RCC 7860 (cell line): ENCODE measurements at places on chromosomes 7 and 10.

- peak; percentile 65 for DNase-seq
Measured at GRCh38 chr10:104104926-104105325, 17.0 kb upstream of the SFR1 start.

DNA sequence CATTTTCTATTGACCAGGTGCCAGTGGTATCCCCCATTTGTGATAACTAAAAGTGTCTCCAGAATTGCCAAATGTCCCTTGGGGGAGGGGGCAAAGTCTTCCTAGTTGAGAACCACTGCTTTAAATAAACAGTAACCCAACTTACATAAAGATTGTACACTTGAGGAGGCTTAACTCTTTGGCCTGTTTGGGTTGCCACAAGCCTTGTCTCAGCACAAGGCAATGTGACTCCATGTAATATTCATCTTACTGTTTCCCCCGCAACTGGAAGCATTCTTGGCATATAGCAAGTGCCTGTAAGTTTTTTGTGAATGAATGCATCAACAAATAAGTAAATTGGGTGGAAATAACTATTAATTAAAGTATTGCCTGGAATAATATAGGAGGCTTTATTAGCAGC lies 108.3 kb downstream of the ANK3 start:
- DNase-seq, result no peak

GRCh38 chr10:110852255-110852896 lies 19.4 kb upstream of the PDCD4 start:
- no peak for DNase-seq

DNA sequence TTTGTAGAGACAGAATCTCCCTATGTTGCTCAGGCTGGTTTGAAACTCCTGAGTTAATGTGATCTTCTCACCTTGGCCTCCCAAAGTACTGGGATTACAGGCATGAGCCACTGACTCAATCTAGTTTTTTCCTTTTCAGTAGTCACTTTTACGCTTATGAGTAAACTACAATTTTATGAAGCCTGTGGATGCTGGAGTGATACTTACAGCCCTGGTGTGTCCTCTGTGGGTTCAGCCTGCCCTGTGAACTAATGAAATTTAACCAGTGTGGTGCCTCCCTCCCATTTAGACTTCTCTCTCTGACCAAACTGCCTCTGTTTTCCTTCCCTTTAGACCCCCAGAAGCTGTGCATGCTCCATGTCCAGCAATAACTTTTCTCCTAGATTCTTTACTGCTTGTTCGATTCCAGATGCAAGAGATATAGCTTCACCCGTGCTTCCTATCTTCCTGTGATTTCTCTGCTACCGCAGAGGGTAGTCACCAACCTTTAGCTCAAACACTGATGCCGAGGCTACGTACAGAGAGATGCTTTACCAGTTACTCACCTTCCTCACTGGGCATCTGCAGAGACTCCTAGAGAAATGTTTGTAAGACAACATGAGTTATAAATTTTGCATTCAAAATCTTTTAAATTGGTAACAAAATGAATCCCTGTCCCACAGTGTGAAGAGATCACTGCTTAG lies 90.8 kb downstream of the KIAA1217 start:
- DNase-seq, result peak; percentile 21

- DNase-seq, result no peak
Measured at GRCh38 chr7:12564996-12565764, 5.3 kb upstream of the SCIN start.

DNA sequence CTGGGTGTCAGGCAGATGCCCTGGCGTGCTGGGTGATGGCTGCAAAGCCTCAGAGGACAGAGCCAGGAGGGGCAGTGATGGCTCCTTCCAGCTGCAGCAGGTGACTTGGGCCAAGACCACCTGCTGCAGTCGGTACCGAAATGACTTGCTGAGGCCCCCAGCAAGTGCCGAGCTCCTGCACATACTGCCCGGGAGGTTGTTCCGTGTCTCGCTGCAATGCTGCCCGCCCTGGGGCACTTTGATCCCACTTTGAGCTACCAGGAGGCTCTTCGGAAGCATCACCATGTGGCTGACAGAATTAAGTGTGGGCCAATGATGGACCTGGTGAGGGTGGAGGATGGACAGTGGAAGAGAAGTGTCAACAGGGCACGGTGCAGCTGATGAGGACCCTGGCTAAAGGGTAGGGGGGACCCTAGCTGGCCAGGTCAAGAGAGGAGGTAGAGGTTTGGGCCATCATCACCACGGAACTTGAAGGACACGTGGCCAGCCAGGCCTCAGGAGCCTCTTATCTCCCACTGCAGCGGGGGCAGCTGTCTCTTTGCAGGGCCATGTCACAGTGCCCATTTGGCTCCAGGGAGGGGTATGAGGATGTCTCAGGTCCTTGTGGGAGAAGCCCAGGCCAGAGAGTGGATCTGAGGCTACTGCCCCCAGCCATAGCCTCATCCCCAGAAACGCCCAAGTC lies 51.1 kb upstream of the NANOS1 start:
- no peak for DNase-seq

- DNase-seq, result peak; percentile 52
Measured at GRCh38 chr10:33290321-33291052, 44.0 kb downstream of the NRP1 start.

GRCh38 chr10:71547876-71548846 lies 151.4 kb downstream of the CDH23 start:
- no peak for DNase-seq

GRCh38 chr10:34016576-34016975 lies 682.1 kb upstream of the NRP1 start:
- DNase-seq, result no peak

GRCh38 chr7:69787736-69788431 lies 189.6 kb downstream of the AUTS2 start:
- no peak for DNase-seq

GRCh38 chr10:70274643-70275042 lies 9.2 kb downstream of the NPFFR1 start:
- no peak for DNase-seq

- DNase-seq, result no peak
Measured at GRCh38 chr7:46191296-46191695, 270.2 kb upstream of the IGFBP3 start.

- DNase-seq, result no peak
Measured at GRCh38 chr10:76405922-76406321, 974.5 kb downstream of the LRMDA start.

DNA sequence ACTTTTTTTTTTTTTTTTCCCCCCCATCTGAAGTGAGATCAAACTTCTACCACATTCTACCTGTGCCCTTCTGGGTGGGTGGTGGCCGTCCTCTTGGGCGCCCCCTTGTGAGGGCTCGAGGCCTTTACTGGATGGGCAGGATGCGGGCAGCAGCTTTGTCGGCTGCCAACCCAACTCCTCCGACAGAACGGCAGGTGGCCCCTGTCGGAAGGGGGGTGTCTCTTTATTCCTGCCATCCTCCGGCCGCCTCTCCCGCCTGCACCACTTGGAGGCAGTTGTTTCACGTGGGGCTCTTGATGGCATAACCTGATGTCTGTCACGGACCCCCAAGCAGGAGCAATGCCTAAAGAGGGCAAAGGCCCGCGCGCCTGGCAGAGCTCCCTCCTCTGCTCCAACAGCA lies 31.0 kb downstream of the AMZ1 start:
- no peak for DNase-seq

GRCh38 chr10:119378737-119379067 lies 163.8 kb downstream of the RGS10 start:
- no peak for DNase-seq

DNA sequence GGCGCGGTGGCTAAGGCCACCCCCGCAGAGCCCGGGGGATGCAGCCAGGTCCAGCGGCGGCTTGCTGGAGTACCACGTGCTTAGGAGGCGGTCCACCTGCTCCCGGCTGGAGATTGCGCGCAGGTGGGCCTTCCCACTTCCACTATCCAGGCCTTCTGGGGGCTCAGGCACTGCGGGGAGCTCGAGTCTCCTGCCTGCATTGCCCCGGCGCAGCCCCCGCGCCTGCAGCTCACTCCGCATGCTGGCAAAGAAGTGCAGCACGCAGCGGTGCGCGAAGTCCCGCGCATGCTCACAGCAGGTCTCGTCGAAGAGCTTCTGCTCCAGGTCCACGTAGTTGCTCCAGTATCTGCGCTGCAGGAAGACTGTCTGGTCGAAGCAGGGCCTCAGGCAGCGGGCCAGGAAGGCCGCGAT lies 5.8 kb downstream of the CALHM3 start:
- DNase-seq, result no peak

GRCh38 chr10:543862-544822 lies 145.3 kb downstream of the DIP2C start:
- DNase-seq, result no peak

DNA sequence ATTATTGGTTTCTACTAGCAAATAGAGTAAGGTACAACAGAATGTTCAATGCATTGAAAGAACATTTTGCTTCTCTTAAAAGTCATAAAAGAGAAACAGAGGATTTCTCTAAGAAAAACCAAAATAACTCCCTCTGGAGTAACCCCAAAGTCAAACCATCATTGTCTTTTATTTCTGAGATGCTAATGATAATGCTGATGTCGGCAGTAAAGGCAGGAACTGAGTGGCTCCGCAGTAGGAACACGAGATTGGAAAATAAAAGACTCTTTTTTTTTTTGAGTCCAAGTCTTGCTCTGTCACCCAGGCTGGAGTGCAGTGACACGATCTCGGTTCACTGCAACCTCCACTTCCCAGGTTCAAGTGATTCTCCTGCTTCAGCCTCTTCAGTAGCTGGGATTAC lies 2.7 kb upstream of the USP54 start:
- no peak for DNase-seq

DNA sequence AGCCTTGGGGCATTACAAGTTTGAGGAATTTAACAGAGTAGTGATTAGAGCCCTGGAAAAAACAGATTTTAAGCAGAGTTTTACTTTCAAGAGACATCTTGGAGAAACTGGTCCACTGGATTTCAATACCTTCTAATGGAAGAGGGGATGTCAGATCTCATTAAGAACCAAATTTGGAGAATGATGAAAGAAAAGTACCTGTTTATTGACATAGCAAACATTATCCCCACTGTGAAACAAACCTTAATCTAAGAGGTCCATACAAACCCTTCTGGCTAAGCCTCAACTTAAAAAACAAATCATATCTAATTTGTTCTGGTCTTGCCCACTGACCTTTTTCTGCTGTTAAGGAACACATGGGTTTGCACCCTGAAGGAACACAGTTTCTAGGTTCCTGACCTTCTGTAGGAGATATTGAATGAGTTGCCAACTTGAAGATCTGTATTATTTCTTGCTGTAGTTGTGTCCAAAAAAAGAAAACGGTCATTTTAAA lies 53.5 kb downstream of the LAMB1 start:
- no peak for DNase-seq

DNA sequence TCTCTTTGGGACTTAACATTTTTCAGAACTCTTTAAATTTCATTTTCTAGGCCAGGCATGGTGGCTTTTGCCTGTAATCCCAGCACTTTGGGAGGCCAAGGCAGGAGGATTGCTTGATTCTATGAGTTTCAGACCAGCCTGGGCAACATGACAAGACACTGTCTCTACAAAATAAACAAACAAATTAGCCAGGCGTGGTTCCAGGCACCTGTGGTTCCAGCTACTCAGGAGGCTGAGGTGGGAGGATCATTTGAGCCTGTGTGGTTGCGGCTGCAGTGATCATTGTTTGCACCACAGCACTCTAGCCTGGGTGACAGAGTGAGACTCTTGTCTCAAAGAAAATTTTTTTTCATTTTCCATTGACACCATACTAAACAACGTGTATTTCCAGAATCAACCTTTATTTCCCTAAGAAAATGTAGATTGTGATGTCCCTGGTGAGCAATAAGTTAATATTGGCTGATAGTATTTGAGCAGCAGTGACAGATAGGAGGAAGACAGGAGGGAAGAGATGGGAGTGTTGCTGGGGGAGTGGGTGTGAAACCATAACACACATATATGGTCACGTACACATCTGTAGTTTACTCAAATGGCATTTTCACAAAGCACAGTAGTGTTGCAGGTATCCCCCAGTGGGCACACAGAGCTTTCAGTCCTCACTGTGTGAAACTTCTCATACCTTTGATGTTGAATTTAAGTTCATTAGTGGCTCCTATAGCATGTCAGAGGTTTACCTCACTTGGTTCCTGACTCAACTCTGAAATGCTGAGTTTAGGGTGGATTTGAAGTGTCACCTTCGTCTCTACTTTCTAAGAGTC lies 205.6 kb downstream of the AUTS2 start:
- no peak for DNase-seq

GRCh38 chr7:85292908-85293576 lies 106.2 kb upstream of the SEMA3D start:
- DNase-seq, result no peak

GRCh38 chr10:2686691-2687090 lies 380.7 kb upstream of the PFKP start:
- no peak for DNase-seq

GRCh38 chr7:81207801-81208200 lies 288.9 kb upstream of the SEMA3C start:
- DNase-seq, result no peak

DNA sequence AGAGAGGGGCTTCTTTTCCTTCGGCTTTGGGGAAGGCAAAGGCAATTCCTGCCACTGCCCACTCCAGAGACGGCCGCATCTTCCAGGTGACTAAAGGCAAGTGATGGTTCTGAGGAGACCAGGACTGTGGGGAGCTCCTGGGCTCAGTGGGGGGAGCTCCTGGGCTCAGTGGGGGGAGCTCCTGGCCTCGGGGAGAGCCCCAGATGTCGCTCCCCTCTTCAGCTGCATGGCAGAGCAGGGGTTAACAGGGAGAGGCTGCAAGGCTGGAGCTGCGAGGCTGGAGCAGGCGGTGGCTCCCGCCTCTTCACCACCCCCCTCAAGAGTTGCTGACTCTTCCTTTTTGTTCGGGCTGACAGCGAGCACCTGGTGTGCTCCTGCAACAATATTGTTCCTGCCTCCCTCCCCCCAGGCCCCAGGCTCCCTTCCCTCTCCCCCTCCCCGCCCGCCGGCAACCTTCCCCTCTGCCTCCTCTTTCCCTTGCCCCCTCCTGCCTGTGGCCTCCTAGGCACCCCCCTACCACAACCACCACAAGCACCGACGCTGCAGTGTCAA lies 56.3 kb upstream of the LBX1 start:
- DNase-seq, result no peak

GRCh38 chr10:14625192-14625631 lies 149.5 kb downstream of the FAM107B start:
- no peak for DNase-seq

DNA sequence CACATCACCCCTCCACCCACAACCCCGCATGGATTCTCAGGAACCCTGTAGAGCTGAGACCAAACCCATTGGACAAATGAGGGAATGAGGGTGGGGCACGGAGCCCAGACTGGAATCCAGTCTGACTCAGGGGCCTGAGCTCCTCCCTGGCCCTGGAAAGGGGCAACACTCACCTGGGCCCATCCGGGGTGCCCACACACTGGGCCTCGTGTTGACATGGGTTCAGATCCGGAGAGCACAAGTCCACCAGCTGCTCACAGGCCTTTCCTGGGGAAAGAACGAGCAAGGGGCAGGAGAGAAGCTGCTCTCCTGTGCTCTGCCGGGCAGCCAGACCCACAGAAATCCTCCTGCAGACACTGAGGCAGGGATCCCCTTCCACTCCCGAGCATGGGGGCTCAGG lies 172.2 kb downstream of the SLIT1 start:
- DNase-seq, result no peak

GRCh38 chr7:98982686-98983085 lies 104.4 kb downstream of the TRRAP start:
- DNase-seq, result no peak
